Hematopoietic multipotent progenitor cell treated with erythropoietin and hydrocortisone succinate and interleukin-3 and kit ligand, for 17 days (in vitro differentiated cells): ENCODE measurements at places on chromosomes 13 and 19.
A peak's percentile ranks its signal among the peaks of the same experiment; 100 is the strongest.

GRCh38 chr13:85728811-85729210 lies 70.4 kb downstream of the SLITRK6 start:
- no peak for DNase-seq

- DNase-seq = no peak
Measured at GRCh38 chr13:20801707-20802106, 27.9 kb upstream of the EEF1AKMT1 start.

DNA sequence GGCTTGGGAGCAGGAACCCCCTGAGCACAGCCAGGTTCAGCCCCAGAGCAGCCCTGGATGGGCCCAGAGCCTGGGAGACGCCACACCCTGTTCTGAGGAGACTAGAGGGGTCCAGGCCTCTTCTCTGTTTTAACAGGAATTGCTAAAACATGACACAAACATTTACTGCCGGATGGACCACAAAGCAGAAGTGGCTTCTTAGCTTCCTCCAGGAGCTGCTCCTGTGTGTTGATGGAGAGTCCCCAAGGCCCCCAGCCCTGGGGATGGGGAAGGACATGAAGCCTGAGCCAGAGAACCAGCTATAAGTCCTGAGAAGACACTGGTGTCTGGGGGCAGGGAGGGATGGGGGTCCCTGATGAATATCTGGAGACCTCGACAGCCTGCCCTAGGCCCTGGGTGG lies 14.6 kb downstream of the CEACAM3 start:
- no peak for DNase-seq

GRCh38 chr13:100534147-100534843 lies 54.3 kb downstream of the GGACT start:
- DNase-seq = no peak

DNA sequence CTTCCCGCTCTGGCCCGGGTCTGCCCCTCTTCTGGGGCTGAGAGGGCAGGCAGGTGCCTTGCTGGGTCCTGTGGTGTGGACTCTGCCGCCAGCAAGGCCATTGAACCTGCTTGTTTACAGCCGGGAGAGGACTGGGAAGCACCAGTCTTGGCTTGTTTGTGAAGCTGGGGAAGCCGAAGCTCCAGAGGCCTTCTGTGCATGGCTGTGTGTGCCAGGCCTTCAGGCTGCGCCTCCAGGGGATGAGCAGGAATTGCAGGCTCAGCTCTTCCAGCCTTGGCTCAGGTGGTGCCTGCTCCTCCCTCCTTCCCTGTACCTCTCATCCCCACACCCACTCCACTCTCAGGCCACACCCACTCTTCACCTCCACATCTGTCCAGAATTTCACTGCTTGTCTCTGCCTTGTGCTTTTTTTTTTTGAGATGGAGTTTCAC lies 17.5 kb downstream of the NDUFB7 start:
- DNase-seq = no peak

- DNase-seq = no peak
Measured at GRCh38 chr13:80726868-80727267, 385.9 kb upstream of the SPRY2 start.

- no peak for DNase-seq
Measured at GRCh38 chr13:30848332-30849027, 57.6 kb upstream of the MEDAG start.

- no peak for DNase-seq
Measured at GRCh38 chr13:112447306-112447705, 71.2 kb downstream of the SPACA7 start.

GRCh38 chr19:8320564-8321066 lies 560 bp downstream of the NDUFA7 start:
- peak; percentile 23 for DNase-seq

DNA sequence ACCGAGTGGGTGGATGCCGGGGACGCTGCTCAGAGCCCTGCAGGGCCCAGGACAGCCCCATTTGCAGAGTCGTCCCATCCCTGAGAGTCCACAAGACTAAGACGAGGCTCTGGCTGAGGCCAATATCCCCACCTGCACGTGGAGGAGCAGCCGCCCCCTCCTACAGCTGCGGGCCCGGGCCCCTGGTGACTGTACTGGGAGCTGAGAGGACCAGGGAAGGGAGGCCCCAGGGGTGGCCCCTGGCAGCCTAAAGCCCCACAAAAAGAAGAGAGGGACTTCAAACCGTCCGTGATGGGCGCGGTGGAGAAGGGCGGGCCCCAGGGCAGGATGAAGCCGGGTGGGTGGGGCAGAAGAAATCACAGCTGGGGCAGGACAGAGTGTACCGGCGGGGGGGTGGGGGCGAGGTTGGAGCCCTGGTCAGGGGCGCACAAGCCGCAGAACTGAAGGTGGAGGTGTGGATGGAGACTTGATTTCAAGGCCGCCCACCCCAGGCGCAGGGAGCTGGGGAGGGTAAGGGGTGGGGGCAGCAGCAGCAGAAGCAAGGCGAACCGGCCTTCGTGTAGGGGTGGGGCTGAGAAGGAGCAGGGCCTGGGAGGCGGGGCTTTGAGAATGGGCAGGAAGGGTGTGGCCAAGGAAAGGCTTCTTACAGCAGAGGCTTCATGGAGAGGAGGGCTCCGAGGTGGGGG lies 12.9 kb downstream of the CFD start:
- peak; percentile 74 for DNase-seq

- peak; percentile 87 for DNase-seq
Measured at GRCh38 chr19:48745208-48745995, 1.3 kb downstream of the IZUMO1 start.

DNA sequence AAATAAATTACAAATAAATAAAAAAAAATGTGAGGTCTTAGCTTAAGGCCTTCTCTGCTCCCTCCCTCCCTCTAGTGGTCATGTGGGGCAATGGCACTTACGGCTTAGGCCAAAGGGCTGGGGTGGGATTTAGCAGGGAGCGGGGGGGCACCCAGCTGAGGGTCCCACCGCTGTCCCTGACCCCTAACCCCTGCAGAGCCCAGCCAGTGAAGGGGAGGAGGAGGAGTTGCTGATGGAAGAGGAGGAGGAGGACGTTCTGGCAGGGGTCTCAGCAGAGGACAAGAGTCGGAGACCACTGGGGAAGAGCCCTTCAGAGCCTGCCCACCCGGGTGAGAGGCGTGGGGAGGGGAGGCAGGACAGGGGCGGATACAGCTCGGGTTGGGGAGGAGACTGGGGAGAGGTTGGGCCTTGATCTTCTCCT lies 9.3 kb downstream of the MPND start:
- DNase-seq = peak; percentile 72

- DNase-seq = no peak
Measured at GRCh38 chr13:46759846-46760245, 37.1 kb downstream of the ESD start.

DNA sequence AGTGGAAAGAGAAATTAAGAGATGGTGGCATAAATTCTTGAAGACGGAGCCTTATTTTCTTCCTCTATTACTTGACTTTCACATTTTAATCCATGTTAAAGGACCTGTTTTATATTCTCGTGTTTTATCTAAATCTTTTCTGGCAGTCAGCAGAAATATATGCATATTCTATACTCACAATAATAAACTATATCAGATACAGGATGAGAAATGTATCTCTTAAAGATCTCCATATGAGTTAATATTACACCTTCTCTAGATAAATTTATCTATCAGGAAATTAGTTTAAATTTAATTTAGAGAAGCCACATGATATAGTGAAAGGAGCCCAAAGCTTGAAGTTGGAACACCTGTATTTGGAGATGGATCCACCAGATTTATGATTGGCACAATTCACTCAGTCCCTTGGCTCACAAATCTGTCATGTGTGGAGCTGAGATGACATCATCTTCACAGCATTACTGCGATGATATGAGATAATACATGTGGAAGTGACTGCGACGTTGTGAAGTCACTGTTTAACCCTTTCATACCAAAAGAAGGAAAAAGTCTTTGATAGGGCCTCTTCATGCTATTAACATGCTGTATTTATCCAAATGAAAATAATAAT lies 216.4 kb downstream of the FGF14 start:
- DNase-seq = no peak

DNA sequence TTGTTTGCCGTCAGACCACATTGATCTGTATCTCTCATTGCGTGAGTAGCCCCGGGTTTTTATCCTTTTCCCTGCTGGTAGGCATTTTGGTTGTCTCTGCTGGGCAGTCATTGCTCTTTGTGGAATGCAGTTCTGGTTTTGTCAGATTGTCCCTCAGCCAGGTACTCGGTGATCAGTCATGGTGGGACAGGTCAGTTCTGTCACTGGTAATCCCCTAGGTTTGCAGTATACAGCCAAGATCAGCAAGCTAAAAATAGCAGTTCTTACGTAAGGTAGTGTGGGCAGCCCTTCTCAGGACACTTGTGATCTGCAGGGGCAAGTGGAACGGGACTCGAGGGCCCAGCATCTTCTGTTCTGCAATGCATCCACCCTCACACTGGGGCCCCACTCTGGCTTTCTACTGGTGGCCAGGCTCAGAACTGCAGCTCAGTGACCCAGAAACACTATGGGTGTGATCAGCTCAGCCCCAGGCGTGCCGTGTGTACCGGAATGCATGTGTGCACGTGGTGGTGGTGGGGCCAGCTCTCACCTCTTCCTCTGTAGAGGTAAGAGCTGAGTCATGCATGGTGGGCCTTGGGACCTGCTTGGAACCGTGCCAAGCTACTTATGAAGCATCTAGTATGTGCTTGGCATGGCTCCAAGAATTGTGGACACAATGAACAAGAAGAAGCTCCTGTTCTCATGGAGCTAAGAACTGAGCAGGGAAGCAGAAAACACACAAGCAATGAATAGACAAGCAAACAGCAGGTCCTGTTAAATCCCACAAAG lies 6.3 kb downstream of the PLEKHF1 start:
- DNase-seq = peak; percentile 10
